Suprapubic skin (tissue), 4 donors: ENCODE measurements at places on chromosomes 1 and 21. TPM values are rescaled to one million over a fixed set of nuclear protein-coding genes. Genes with fewer than 3 reads are reported as not detected.

DNA sequence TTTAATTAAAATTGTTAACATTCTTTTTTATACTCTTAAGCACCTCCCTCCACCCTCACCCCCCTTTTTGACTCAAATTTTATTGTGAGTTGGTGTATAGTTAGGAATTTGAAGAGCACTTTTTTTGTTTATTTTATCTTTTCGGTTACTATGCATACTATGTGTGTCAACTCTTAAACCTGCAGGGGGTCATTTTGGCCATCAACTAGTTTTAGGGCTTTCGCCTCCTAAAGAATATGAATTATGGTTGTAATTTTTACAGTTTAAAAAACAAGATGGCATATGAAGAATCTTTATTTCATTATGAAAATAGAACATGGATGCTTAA lies 9.7 kb downstream of the BACH1 start:
- no peak for DNase-seq

The TMEM240 gene
- total RNA-seq: 1.7 TPM

The WLS gene
- total RNA-seq: 75.0 TPM

DNA sequence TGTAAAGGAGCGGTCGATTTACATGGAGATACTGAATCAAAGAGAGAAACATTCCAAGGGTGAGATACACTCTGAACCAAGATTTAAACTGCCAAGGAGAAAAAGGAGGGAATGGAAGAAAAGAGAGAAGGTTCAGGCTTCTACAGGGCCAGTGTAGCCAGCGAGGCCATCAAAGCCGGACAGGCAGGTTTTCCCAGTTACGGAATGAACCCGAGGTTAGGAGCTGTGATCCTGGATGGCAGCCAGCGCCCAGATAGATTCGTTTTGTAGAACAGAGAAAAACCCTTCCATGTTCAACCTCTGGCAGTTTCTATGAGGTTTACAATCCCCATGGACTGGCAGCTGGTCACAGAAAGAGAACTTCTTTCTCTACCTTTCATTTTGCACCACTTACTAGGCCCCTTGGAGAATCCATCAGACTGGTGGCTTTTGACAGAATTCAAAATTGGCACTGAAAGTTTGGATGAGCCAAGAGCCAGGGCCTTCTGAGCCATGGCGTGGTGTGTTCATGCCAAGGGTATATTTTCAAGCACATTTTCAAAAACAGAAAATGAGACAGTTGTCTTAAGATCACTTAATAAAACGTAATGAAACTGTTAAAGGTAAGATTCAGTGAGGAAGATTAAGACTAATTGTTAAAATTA lies 171.5 kb downstream of the RUNX1 start:
- no peak for DNase-seq

GRCh38 chr1:218353656-218354055 lies 8.5 kb downstream of the TGFB2 start:
- no peak for DNase-seq

GRCh38 chr1:69451196-69451595 lies 116.5 kb upstream of the LRRC7 start:
- DNase-seq: no peak

DNA sequence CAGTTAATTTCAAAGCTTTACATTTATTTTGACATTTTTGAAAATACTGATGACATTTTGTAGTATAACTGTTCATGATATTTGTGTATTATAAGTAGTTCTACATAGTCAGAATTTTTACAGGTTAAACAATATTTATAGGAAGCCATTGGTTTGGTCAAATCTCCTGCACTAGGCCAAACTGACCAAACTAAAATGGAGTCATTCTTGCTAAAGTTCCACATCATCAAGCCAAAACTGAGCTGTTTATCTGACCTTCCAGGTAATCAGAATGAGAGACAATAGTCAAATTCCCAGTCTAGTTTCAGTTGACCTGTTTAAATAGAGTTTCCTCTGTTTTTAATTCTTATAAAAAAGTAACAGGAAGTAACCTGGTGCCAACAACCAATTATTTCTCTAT lies 253.3 kb upstream of the RGS18 start:
- DNase-seq: no peak

DNA sequence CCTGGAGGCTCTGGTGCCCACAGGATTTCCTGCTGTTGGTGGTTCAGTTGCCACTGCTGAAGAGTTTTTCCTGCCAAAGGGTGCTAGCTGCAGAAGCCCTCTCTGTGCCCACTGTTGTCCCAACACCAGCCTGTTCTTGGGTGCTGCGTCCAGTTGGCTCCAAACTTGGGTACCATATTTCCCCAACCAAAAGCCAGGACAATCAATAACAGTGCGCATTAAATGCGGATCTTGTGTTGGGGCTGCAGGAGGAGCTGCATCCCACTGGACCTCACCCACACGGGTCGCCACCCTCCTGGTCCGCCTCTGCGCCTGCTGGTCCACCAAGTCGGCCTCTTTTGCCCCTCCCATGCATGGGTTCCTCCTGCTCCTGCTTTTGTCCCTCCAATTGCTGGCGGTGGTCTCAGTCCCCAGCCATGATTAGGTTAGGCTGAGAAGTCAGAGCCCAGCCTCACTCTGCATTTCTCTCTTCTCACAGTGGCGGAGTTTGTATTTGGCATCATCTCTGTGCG lies 9.8 kb downstream of the ABCG1 start:
- no peak for DNase-seq

- DNase-seq: no peak
These were observed 42.1 kb upstream of the MARK1 start for GRCh38 chr1:220485791-220486190.

GRCh38 chr1:99662539-99663080 lies 16.7 kb downstream of the PALMD start:
- DNase-seq: peak; percentile 87

- no peak for DNase-seq
These were observed 11.3 kb downstream of the MFAP2 start for GRCh38 chr1:16969057-16969611.

GRCh38 chr1:19344372-19344810 lies 32.3 kb downstream of the SLC66A1 start:
- DNase-seq: no peak

The S100A8 gene
- total RNA-seq: 38.4 TPM

GRCh38 chr1:244431166-244431565 lies 20.5 kb downstream of the ADSS2 start:
- DNase-seq: no peak

The TAS1R1 gene
- 0.40 TPM for total RNA-seq

GRCh38 chr1:63602629-63603028 lies 9.4 kb downstream of the PGM1 start:
- DNase-seq: no peak

DNA sequence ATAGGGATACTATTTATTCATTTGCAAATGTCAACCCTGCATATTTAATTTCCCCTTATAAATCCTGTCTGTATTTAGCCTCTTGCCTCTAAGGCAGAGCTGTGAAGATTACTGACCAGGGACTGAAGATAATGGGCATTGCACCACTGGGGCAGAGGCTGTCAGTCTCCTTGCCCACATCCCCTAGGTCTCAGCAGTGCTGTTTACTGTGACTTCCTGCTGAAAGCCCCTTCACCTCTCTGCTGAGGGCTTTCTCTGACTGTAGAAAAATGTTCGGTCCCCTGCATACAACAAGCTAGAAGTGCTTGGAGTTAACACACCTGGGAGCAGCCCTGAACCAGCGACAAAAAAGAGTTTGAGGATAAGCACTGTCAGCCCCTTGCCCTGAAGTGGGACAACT lies 28.8 kb downstream of the SLC5A9 start:
- no peak for DNase-seq

DNA sequence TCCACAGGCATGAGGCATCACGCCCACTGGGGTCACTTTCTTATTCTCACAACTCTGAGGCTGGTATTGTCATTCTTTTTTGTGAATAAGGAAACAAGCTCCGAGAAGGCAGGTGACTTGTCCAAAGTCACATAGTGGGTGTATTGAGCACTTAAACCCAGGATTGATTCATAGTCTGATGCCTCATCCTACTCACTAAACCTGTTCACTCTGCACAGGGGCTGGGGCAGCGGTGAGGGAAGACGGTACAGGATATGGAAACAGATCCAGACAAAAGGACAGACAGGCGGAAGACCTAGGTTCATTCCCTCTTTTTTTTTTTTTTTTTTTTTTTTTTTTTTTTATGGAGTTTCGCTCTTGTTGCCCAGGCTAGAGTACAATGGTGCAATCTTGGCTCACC lies 56.6 kb downstream of the NKAIN1 start:
- no peak for DNase-seq

GRCh38 chr1:203091761-203092330 lies 6.0 kb upstream of the MYOG start:
- DNase-seq: peak; percentile 52

DNA sequence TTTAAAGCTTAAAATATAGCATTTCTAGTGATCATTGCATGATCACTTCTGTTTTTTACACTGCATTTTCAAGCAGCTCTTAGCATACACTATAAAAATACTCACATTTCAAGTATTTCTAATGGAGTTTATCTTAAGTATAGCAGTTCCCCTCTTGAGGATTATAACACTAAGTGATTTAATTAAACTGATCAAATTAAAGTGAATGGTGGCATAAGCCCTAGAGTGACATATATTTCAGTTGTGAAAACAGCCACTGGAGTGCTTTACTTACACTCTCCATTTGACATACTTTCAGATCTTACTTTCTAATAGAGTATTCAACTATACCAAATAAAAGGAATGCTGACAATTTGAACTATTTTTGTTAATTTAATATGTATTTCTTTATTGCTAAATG lies 623.3 kb upstream of the TMPRSS15 start:
- no peak for DNase-seq

The GJA9 gene
- total RNA-seq: 1.1 TPM

DNA sequence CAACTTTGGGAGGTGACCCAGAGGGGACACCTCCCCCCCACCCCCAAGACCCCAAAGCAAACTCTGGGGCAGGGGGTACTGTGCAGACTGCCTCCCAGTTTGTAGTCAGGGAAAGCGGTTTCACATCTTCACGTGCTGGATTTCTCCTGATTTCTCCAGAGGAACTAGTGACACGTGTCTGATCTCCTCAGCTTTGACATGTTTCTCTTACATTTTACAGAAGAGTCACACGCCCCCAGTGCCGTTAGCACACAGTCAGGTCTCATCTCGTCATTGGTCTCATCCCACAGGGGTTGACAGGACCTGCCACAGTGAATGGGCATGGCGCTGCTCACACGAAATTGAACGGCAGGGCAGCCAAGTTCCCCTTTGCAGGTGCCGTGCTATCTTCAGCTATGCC lies 11.8 kb downstream of the PDPN start:
- DNase-seq: no peak

- no peak for DNase-seq
These were observed 48.7 kb upstream of the RGS18 start for GRCh38 chr1:192109576-192109975.

DNA sequence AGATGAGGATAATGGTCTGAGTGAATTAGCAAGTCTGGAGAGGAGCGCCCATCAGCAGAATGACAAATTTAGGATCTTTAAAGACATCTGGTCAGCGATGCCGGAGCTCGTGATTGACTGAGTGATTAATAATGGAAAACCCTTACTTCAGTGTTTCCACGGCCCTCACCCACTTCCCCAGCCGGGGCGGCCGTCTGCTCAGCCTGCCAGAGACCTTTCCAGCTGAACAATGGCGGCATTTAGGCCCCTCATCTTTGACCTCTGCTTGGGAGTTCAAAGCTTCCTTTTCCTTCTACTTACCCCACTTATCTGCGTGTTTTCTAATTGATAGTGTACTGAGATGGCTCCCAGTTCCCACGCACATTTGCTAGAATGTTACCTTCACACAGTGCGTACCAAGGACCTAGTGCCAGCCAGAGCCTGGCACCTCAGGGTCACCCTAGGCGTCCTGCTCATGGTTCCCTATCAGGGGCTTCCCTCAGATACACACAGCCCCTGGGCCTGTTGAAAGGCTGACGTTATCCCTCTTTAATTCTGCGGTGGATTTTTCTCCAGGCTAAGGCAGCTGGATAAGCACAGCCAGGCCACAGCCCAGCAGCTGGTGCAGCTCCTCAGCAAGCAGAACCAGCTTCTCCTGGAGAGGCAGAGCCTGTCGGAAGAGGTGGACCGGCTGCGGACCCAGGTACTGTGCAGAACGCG lies 232.8 kb downstream of the SDCCAG8 start:
- no peak for DNase-seq

GRCh38 chr21:34642211-34643075 lies 26.4 kb upstream of the CLIC6 start:
- DNase-seq: no peak

DNA sequence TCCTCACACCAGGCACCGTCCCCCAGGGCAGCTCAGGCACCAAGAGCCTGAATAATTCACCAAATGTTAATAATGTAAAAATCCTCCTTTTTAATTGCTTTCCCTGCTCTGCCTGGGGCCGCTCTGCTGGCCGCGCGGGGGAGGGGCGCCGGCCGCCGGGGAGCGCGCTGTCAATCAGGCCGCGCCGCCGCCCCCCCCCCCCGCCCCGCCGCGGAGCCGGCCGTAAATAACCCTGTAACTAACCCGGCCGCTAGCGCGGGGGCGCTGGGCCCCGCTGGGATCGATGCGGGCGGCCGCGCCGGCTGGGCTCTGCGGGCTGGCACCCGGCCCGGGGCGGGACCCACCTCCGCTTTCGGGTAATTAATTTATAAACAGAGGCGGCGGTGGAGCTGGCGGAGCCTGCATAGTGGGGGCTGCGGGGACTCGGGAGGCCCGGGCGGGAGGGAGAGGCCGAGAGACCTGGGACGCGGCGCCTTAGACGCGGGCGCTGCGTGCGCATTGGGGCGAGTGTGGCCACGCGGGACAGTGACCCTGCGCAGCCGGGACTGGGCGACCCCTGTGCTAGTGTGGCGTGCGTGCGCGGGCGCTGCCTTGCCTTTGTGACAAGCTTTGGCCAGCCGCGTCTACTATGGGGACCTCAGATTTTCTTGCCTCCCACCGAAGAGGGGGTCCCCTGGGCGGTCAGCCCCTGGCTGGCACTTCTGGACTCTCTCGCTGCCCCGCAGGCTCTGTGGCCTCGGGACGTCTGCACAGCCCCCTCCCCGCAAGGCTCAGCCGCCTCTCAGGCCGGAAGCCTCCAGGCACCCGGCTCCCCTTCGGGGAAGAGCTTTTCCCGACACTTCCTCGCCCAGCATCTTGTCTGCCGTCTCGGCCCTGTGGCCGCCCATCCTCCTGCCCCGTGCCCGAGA lies 16.6 kb downstream of the SAMD11 start:
- DNase-seq: no peak

DNA sequence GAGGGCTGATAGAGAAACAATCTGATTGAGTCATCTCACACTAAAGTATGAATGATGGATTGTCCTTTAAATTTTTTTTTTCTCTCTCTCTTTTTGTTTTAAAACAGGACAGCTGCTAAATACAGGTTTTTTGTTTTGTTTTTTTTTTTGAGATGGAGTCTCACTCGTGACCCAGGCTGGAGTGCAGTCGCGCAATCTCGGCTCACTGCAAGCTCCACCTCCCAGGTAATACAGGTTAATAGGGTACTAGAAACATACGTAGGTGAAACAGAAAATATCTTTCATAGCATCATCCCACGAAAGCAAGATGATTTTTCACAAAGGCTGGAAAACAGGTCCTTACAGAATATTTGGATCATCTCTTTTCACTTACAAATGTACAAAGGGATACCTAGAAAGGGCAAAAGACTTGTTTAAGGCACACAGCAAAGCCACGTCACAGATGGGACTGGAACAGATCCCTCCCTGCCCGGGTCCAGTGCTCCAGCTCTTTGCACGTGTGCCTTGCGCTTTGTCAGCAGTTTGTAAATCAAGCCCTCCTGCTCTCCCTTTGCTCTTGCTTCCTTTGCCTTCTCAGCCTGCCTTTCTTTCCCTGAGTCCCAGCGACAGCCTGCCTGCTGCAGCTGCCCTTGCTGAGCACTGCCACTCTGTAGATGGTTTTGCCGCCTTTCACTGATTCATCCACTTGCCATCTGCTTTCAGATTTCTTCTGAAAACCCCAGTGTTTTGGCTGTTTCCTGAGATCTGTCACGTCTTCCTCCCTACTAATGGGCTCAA lies 171.3 kb upstream of the BEND5 start:
- DNase-seq: no peak

The TMPRSS15 gene
- total RNA-seq: not detected
